ENCODE measurements at places on chromosomes 1 and 21.
A peak's percentile ranks its signal among the peaks of the same experiment; 100 is the strongest.

- peak; percentile 8 for DNase-seq
These were observed 38.5 kb upstream of the ZBTB40 start for GRCh38 chr1:22412932-22413727.

DNA sequence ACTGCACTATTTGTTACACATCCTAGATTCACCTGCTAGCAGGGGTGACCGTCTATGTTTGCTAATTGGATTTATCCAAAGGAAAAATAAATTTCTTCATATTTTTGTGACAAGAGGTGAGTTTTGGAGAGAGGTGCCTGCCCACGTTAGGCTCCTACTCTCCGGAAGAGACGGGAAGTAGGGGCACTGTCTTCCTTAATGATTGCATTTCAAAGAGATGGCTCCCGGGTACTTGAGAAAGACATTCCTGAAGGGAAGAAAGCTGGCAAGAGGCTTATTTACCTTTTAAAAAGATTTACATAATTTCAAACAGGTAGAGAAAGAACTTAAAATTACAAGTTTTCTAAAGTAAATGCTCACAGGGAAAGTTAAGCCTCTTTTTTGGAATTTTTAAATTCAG is 18.7 kb upstream of the IL19 start:
- DNase-seq: no peak

DNA sequence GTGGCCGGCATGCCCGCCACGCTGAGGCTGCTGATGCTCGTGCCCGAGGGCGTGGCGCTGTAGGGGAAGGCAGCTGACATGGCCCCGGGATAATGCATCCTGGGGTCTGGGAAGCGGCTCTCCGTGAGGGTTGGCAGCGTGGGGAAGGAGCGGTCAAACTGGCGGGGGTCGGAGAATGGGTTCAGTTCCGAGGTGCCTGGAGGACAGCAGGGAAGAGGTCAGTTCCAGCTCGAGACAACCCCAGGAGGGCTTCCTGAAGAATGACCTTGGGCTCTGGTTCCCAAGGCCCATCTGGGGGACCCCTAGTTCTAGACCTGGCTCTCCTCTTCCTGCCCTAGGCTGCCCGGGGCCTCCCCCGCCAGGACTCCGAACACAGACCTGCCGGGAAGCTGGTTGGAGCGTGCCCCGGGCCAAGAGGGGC is 27.6 kb downstream of the RUNX3 start:
- DNase-seq: no peak

- no peak for DNase-seq
These were observed 1089.8 kb upstream of the NCAM2 start for GRCh38 chr21:19908390-19908789.

- DNase-seq: no peak
These were observed 31.8 kb downstream of the APP start for GRCh38 chr21:26138615-26139257.

DNA sequence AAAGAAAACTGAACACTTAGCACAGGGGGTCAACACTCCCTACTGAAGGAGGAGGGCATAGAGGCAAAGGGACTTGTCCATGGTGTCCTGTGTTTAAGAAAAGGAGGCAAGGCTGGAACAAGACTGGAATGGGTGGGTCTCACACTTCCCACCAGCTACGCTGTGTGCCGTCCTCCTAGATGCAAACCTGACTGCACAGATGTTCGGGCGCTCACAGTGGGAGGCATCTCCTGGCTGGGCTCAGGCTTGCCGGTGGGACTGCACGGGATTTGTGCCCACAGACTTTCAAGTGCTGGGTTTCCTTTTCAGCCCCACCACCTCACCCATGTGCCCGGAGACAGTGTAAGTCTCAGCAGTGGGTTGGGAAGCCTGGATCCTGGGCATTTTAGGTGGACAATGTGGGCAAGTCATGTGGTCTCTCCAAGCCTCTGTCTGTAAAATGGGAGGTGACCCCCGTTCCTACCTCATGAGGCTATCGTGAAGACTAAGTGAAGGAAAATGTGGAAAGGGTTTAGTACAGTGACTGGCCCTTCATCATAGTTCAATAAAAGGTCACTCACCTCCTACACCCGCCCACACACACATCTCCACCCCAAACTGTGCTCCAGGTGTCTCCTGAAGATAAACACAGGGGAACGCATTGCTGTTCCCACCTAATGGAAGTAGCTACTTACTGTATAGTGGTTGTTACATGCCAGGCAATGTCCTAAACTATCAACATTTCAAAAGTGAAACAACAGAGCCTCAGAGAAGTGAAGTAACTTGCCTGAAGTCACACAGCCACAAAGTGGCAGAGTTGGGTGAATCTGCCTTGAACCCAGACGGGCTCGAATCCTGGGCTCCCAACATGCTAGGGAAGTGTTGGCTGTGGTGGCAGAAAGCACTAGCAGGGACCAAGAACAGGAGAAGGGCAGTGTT is 36.0 kb downstream of the ATP1A1 start:
- no peak for DNase-seq

Measured in astrocyte of the spinal cord (primary cell).